Kidney epithelial cell (primary cell): ENCODE measurements at places on chromosomes 13 and 19. TPM values are rescaled to one million over a fixed set of nuclear protein-coding genes. Genes with fewer than 3 reads are reported as not detected.

The NOVA2 gene
- under 0.01 TPM in 1 of 2 replicates, not detected in the other for total RNA-seq

The SEMA6B gene
- total RNA-seq: 0.13 and 0.55 TPM in 2 replicates

The RNF225 gene
- total RNA-seq: not detected in 2 replicates

- no peak for DNase-seq
These were observed 6.1 kb upstream of the ERVV-1 start for GRCh38 chr19:53007606-53008005.

GRCh38 chr13:110683203-110683883 is 22.6 kb downstream of the CARS2 start:
- DNase-seq: no peak

GRCh38 chr13:38981096-38981495 is 9.5 kb downstream of the STOML3 start:
- no peak for DNase-seq

DNA sequence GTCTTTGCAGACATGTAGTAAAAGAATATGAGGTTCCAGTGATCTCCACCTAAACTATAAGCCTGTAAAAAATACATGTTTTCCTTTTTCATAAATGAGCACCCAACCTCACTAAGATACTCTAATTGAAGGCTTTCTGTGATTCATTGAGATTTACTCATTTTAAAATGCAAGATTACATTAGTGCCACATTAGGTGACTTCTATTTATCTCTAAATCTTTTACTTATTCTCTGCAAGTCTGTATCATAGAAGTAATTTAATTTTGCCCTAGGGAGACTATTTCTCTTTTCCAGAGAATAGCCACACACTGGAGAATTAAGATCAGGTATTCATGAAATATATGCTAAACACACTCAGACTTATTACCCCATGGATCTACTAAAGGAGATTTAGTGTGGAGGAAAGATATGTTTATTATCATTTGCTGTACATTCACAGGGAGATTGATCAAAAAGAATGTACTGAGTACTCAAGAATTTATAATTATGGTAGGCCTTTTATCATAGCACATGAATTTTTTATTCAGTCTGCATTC is 290.2 kb upstream of the ATXN8OS start:
- no peak for DNase-seq

- DNase-seq: peak; percentile 31
These were observed 13.5 kb upstream of the RXFP2 start for GRCh38 chr13:31725841-31726240.

DNA sequence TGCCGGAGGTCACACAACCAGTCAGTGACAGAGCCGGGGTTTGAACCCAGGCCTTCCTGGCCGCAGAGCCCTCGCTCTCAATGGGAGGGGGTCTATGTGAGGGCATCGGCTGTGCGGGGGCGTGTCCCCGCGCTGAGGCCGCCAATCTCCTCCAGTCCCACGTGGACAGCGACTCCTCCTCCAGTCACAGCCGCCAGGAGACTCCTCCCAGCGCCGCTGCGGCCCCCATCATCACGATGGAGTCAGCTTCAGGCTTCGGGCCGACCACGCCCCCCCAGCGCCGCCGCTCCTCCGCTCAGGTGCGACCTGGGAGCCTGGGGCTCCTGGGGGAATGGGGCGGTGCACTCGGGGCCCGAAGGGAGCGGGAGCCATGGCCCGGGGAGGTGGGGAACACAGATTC is 6.0 kb downstream of the SPRED3 start:
- DNase-seq: no peak

GRCh38 chr13:30338331-30338851 is 31.0 kb upstream of the KATNAL1 start:
- no peak for DNase-seq

GRCh38 chr19:40703029-40703755 is 12.7 kb upstream of the NUMBL start:
- no peak for DNase-seq

- no peak for DNase-seq
These were observed 64.0 kb downstream of the ANKRD10 start for GRCh38 chr13:110850840-110851239.

DNA sequence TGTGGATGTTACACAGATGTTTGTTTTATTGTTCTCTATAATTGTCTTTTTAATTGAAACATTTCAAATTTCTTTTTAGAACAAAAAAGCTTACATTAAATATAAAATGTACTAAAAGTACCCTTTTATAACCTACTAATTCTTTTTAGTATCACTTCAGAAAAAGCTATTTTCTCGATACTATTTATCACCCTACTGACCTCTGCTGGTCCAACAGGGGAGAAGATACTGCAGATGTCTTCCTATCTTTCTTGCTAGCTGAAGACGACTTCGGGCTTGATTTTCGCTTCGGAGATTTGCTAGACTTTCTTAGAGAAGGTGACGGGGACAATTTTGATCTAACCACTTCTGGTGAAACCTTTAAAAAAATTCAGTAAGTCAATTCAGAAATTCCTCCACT is 42.4 kb downstream of the ZC3H13 start:
- DNase-seq: no peak

DNA sequence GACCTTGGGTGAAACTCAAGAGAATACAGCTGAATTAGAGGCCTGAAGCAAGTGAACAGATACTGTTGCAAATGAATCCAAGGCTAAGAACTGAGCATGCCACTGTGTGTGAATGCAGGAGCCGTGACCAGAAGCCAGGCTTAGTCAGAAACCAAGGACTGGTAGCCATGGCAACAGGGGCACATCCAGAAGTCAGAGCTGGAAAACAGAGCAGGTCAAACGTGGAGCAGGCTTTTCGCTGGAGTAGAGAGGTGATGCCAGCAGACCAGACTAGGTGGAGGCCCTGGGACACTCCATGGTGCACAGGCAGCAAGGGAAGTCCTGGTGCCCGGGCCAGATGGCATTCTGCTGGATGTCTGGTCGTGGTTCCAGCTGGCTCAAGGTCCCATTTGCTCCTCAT is 564.1 kb downstream of the PCDH9 start:
- peak; percentile 96 for DNase-seq
